ENCODE measurements at places on chromosomes 1 and 21.

- DNase-seq, result peak; percentile 22
Observed at GRCh38 chr1:222009105-222009730, 267.3 kb upstream of the DUSP10 start.

DNA sequence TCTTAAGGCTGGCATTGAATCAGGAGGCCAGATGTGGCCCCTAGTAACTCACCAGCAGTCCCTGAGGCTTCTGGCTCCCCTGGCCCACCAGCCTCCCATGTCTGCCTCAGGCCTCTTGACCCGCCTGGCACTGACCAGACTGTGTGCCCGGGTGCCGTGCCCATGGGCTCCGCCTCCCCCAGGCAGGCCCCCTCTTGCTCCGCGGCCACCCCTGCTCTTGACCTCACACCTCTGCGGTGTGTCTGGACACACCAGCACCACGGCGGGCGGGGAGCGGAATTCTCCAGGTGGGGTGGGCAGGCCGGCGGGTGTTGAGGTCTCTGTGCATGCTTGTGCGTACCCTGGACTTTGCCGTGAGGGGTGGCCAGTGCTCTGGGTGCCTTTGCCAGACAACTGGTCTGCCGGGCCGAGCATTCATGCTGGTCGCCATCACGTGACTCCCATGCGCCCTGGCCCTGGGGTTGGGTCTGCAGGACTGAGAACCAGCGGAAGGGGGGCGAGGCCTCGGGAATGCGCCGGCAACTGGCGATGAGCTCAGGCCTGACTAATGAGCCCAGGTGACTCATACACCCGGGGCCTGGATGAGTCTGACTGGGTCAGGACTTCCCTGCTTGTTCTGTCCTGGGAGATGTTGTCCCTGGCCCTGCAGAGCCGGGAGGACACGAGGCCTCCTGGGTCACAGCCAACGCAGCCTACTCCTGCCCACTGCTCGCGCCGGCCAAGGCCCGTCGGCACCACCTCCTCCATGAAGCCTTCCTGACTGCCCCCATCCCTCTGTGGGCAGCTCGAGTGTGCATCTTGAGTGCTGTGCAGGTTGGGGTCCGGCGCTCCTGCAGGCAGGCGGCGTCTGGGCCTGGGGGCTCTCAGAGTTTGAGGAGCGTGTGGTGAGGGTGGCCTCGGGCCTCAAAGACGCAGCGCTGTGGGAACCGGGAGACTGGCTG is 22.6 kb downstream of the COL18A1 start:
- no peak for DNase-seq

- DNase-seq, result no peak
Observed at GRCh38 chr1:223144431-223144830, 1.4 kb upstream of the TLR5 start.

- DNase-seq, result no peak
Observed at GRCh38 chr1:246482805-246483568, 24.1 kb downstream of the SMYD3 start.

- no peak for DNase-seq
Observed at GRCh38 chr1:82931006-82931405, 1067.9 kb downstream of the TTLL7 start.

- no peak for DNase-seq
Observed at GRCh38 chr1:230144758-230145504, 77.9 kb downstream of the GALNT2 start.

DNA sequence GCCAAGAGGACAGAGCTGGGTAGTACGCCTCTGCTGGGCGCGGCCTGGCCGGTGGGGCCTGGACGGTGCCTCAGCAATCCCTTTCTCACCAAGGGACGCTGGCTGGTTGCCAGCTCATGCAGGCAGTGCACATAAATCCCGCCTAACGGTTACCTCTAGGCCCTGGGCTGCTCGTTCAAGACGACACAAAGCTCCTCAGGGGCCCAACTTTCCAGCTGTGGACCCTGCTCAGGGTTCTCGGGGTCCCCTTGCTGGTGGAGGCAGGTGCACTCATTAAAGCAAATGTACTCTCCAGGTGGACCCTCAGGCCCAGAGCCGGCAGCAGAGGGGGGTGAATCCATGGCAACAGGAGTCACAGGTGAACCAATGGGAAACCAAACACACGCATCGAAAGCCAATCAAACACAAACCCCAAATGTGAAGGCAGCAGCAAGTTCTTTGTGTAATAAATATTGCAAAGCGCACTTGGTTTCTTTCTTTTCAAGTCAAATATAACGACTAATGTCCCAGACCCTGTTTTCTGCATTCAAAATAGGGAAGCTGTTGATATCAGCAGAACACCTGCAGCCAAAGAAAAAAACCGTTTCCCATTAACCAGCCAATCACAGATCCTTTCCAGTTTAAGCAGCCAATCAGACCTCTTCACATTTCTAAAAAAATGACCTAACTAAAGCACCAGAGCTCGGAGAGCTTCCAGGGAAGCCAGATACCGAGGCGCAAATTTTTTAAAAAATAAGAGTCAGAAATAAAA is 26.1 kb upstream of the CLSTN1 start:
- DNase-seq, result no peak

- no peak for DNase-seq
Observed at GRCh38 chr1:98368995-98369394, 292.5 kb upstream of the SNX7 start.

- DNase-seq, result no peak
Observed at GRCh38 chr1:8408151-8408839, 90.4 kb downstream of the SLC45A1 start.

GRCh38 chr21:42688841-42689371 is 35.5 kb downstream of the PDE9A start:
- DNase-seq, result no peak

DNA sequence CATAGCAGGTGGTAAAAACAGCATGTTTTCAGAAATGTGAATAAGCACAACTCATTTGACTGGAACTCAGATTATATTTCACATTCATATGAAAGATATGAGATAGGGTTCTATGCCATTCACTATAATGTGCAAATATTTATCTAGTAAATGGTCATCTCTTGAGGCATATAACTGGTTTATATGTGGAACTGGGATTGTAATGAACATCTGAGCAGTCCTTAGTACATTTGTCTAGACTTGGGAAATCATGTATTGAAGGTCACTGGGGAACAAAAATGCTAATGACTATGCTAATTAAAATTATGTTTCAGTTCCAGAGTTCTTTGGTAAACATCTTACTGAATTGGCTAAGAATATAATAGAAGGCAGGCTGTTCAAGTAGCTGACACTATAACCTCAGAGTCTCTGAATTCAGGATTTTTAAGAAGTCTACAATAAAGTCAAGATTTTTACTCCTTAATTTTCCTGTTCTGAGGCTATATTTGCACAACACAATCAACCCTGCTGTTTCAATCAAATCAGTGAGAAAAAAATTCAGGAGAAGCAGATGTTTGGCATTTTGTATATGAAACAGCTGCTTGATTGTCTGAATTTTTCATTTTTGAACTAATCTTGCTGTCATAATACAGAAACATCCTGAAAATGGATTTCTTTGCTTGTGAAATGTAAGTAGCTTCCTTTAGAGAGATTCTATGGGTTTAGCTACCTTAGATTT is 244.8 kb upstream of the RGS18 start:
- no peak for DNase-seq

- no peak for DNase-seq
Observed at GRCh38 chr1:180976732-180977357, 45.8 kb downstream of the STX6 start.

DNA sequence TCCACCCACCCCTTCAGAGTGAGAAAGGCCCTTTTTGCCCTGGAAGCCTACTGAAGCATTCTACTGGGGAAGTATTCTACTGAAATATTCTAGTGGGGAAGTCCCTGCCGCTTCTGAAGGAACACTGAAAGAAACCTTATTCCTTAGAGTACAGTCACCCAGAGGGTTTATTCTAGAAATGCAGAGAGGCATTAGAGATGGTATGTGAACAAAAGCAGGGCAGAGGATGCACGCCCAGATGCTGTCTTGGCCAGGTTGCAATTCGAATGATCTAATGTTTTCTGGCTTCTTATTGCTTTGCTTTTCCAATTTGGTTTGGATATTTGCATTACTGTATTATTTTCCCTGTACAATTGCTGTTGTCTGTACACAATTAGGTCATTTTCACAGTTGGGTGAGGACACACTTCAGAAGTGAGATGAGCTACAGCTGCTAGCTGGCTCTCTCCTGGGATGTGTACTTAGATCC is 37.1 kb downstream of the CCN1 start:
- DNase-seq, result no peak

- DNase-seq, result no peak
Observed at GRCh38 chr1:227270554-227270953, 47.7 kb downstream of the CDC42BPA start.

GRCh38 chr1:3968851-3969250 is 68.8 kb upstream of the C1orf174 start:
- no peak for DNase-seq

GRCh38 chr21:45254460-45254930 is 33.2 kb downstream of the POFUT2 start:
- no peak for DNase-seq

DNA sequence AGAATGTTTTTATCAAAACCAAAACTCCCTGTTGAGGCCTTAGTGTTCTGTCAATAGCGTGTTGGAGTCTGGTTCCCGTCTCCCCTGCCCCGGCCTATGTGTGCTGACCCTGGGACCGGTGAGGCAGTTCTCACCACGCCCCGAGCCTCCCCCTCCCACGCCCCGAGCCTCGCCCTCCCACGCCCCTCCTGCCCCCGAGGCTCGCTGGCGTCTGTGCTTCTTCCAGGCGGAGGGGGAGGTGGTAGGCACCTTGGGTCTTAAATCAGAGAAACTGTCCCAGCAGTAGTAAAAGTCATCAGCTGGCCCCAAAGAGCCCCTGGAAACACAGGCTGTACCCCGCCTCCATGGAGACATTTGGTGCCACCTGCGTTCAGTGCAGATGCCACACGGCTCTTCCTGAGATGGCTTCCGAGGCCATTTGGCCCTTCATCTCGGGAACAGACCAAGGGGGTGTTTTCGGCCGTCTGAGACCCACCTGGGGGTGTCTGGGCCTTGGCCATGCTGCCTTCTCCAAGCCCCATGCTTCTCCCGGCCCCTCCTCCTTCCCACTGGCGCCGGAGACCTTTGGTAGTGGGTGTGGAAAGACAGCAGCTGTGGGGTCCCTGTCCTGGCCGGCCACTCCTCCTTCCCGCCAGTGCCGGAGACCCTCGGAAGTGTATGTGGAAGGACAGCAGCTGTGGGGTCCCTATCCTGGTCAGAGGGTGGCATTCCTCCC is 44.7 kb downstream of the SKI start:
- no peak for DNase-seq

DNA sequence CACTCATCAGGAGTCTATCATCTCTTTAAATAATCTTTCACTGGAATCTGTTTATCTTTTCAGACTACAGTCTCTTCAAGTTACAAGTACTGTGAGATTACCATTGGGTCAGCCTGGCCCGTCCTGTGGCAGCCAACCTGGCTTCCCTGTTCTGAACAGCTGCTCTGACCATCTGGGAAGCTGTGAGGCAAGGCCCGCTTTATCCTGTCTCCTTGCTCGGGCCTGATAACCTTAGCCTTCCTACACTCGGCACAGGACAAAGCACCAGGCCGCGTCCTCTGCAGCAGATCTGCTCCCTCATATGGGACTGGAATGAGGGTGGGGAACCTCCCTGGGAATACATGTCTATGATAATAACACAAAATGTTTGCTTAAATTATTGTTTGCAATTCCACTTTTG is 113.3 kb downstream of the PTPN14 start:
- no peak for DNase-seq

DNA sequence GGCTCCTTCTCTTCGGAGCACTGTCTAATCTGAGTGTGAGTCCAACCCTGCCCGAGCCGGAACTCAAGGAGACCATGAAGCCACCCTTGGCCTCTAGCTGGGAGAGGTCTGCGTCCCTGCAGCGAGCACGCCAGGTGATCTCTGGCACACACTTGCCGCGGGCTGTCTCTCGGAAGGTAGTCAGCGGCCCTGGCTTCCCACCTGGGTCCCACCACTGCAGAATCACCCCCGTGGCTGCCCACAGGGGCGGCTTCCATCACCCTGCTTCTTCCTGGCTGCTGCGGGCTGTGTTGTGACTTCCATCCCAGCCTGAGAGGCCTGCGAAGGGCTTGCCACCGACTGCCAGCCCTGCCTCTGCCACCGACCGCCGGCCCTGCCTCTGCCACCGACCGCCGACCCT is 17.0 kb downstream of the FAAP20 start:
- no peak for DNase-seq

- no peak for DNase-seq
Observed at GRCh38 chr1:38758820-38759219, 100.8 kb downstream of the RRAGC start.

DNA sequence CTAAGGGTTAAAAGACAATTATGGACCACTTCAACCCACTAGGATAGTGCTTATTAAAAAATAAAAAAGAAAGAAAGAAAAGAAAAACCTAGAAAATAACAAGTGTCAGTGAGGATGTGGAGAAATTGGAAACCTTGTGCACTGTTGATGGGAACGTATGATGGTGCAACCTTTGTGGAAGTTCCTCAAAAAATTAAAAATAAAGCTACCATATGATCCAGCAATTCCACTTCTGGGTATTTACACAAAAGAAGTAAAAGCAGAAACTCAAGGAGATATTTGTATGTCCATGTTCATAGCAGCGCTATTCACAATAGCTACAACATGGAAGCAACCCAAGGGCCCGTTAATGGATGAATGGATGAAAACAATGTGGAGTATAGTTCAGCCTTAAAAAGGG is 115.2 kb upstream of the ATP1A1 start:
- DNase-seq, result no peak

GRCh38 chr21:23861911-23862504 is 1745.3 kb downstream of the MRPL39 start:
- peak; percentile 44 for DNase-seq

DNA sequence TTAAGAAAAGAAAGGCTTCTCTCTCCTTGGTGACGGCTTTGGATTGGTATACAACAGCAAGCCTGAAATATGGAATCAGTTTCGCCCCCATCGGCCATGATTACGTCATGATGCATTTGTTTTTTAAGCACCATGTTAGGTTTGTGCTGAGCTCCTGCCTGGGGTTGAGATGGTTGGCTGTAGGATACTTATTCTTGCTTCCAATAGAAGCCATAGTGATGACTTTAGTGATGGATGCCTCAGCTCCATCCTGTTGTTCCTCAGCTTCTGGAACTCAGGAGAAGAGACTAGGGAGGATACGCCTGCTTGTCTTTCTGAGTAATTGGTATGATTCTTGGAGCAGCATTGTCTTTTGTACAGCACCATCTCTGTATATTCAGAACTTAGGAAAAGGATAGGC is 14.7 kb downstream of the XCL1 start:
- DNase-seq, result no peak

GRCh38 chr21:41803316-41803715 is 36.5 kb upstream of the RIPK4 start:
- DNase-seq, result no peak

- no peak for DNase-seq
Observed at GRCh38 chr1:201721082-201722049, 107.6 kb upstream of the IPO9 start.

DNA sequence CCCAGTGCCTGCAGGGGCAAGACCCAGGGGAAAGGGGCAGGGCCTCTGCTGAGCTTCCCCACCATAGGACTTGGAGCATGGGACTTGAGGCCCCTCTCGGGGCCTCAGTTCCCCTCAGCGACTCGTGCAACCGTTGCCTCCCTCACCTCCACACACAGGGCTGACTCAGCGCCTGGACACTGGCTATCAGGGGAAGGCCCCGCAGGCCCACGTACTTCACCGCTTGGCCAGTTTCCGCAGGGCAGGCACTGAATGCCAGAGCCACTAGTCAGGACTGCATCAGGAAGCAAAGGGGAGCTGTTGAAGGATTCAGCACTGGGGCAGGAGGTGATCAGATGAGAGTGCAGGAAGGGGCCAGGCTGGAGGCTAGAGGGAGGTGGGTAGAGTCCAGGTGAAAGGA is 15.5 kb upstream of the FAM131C start:
- DNase-seq, result no peak
